ENCODE measurements at places on chromosomes 11 and 22. TPM values are rescaled to one million over a fixed set of nuclear protein-coding genes. Genes with fewer than 3 reads are reported as not detected.

- DNase-seq = no peak
These were observed 2.5 kb downstream of the MUC6 start for GRCh38 chr11:1034001-1034400.

DNA sequence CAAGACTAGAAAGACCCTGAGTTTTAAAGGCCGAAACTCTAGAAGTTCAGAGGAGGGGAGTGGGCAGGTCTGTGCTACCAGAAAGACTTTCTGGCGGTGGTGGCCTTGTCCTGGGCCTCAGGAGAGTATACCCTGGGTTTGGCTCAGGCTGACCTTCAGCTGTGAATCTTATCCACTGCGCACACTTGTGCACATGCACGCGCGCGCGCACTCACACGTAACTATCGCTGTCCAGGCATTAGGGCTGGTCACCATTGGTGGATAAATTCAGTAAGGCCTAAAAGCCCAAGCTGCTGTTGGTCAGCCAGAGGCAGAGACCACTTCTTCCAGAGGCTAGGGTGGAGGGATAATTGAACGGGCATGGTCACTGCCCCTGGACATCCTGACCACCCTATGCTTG lies 25.1 kb downstream of the ARHGEF17 start:
- no peak for DNase-seq

DNA sequence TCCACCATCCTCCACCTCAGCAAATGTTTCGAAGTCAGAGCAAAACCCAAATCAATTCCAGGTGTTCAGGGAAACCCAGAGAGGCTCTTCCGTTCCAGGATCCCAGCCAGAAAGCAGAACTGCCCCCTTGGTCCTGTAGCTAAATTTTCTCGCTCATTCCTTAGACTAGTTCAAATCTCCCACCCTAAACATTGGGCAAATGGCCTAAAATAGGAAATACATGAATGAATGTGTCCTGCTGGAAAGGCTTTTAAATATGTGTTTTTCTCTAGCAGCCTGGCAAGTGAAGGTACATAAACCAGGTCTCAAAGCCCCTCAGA lies 89.6 kb downstream of the ETS1 start:
- DNase-seq = no peak

GRCh38 chr11:115148101-115148500 lies 356.1 kb downstream of the CADM1 start:
- no peak for DNase-seq

DNA sequence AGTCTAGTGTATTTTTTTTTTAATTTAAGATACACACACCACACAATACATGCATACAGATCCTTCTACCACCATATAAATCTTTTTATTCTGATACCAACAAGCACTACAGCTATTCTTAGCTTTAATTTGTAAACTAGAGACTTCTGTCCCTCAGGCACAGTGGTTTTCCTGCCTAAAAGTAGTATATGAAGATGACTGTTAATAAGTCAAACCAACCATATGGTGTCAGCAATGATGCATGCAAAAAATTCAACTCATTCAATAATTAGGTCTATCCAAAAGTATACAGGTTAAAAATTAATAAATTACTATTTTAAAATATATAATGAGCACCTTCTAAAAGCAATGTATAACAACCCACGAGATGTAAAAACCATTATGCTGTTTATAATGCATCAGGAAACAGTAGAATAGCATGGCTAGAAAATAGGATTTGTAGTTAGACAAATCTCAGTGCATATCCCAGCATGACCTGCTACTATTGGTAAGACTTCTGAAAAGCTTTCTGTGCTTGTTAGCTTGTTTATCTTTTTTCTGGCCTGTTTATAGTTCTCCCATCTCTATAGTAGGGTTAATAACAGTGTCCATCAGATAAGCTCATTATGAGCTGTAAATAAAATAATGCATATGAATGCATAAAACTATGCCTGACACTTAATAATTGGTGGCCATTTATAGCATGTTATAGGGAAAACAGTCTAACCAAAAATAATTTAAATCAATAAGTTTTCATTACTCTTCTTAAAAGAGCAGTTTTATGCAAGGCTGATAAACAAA lies 10.2 kb downstream of the RAB38 start:
- DNase-seq = no peak

GRCh38 chr11:104531894-104532293 lies 366.4 kb downstream of the CASP12 start:
- DNase-seq = no peak

- DNase-seq = peak; percentile 20
These were observed 4.2 kb downstream of the USP2 start for GRCh38 chr11:119377112-119377901.

DNA sequence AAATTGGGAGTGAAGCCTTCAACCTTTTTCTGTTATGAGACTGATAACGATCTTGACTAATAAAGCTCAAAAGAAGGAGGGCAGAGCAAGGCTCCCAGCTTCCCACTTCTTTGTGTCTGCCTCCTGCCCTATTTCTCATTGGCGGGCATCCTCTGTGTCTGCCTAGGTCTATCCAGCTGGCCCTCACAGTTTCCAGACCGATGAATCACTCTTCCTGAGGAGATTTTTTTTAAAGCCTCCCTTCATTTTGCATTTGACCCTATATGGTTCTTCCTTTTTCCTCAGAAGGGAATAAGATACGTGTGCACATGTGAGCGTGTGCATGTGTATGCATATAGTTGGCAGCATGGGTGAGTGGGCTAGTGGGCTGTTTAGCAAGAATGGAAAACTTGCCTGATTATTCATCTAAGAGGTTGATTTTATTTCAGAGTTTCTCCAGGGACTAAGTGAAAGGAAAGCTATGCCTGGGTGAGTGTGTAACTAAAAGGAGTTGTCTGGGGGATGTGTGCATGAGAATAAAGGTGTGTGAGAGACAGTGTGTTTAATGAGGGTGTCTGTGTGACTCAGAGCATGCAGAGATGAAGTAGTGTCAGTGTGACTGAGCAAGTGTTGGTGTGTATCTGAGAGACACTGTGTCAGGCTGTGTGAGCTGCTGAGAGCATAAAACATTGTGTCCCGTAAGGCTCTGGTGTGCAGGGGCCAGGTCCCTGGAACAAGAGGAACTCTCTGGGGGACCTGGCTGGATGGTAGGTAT lies 12.2 kb downstream of the PHLDB1 start:
- DNase-seq = peak; percentile 46

DNA sequence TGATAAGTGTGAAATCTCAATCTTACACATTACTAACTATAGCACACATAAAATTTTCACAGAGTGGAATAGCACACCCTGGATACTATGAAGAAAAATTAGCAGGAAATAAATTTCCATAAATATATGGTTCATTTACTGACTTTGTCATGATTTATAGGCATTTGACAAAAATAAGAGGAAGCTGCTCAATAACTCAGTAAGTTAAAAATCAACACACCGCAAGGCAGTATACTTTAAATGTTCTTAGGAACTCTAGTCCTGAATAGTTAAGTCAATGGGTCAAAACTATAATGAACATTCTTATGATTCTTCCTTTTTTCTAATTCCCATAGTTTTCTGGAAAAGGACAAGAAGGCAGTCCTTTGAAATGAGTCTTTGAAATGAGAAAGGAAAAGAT lies 1557.8 kb upstream of the RAG2 start:
- no peak for DNase-seq

DNA sequence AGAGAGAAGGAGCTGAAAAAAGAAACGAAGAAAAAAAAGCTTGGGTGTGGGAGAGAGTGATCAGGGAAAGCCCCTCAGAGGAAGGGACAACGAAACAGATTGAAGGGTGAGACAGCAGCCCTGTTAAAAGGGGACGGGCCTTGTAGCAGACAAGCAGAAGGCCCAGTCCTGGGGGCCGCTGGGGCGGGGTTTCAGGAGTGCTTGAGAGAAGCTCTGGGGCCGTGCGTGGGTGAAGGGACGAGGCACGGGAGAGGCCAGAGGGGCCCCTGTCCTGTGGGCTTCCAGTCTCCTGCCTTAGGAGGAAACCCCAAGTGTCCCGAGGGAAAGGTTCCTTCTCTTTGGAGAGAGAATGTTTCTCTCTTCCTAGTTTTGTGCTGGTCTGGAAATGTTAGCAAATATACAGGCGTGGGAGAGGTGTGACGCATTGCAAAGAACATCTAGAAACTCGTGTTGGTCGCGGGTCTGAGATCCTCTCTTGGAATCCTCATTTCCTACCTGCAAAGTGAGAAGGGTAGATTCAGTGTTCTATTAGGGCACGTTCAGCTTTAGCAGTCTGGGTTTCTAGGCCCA lies 28.6 kb downstream of the ADAMTS15 start:
- peak; percentile 65 for DNase-seq

GRCh38 chr22:31659246-31659645 lies 2.8 kb downstream of the PISD start:
- DNase-seq = no peak

GRCh38 chr11:14656536-14657457 lies 13.2 kb downstream of the PDE3B start:
- DNase-seq = no peak

- DNase-seq = peak; percentile 49
These were observed 69.1 kb upstream of the PPARA start for GRCh38 chr22:46081036-46081830.

- peak; percentile 55 for DNase-seq
These were observed 7.2 kb downstream of the CRELD2 start for GRCh38 chr22:49925525-49926128.

DNA sequence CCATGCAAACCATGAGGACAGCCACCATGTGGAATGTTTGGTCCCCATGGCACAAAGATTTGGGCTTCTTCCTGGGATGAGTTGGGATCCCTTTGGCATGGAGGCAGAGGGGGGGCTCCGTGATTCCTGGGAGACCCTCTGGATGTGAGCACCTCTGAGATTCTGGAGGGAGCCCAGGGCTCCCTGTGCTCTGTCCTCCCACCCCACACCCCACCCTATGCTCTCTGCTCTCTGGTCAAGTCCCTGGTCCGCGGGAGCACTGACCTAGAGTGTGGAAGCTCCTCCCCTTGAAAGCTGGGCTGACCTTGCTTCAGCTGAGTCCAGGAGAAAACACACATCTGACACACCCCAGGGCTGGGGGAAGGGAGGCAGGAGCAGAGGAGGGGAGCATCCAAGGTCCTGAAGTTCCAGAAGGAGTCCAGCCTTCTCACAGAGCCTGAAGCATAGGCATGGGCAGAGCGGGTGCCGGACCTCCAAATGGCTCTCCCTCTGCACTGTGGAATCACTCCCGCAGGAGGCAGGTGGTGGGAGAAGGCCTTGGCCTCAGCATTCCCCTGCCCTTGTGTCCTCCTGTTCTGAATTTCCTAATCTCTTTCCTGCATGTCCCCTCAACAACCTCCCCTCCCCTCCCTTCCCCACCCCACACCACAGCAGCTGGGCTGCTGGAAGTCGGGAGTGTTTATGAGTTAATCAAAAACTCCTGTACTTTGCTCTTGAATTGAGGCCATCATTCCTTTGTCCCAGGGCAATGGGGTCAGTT lies 25.7 kb upstream of the OAF start:
- no peak for DNase-seq

- peak; percentile 11 for DNase-seq
These were observed 617.1 kb downstream of the BRD1 start for GRCh38 chr22:49210606-49211005.

GRCh38 chr22:17754233-17754925 lies 19.9 kb downstream of the BID start:
- peak; percentile 57 for DNase-seq

DNA sequence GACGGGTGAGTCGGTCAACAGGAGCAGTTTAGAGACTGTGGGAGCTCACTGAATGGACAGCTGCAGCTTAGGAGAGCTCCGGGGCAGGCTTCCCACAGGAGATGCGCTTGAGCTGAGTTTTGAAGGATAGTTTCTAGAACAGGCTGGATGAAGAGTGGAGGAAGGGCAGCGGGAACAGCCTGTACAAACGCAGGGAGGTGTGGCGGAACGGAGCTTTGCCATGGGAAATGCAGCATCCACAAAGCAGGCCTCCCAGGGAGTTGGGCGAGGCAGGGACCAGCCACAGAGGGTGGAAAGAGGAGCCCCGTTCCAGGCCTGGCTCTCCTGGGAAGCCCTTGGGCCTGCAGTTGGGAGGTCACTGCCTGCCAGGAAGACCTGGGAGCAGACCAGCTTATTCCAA lies 26.8 kb upstream of the TEF start:
- no peak for DNase-seq

GRCh38 chr11:47977623-47978022 lies 2.7 kb upstream of the PTPRJ start:
- DNase-seq = no peak

DNA sequence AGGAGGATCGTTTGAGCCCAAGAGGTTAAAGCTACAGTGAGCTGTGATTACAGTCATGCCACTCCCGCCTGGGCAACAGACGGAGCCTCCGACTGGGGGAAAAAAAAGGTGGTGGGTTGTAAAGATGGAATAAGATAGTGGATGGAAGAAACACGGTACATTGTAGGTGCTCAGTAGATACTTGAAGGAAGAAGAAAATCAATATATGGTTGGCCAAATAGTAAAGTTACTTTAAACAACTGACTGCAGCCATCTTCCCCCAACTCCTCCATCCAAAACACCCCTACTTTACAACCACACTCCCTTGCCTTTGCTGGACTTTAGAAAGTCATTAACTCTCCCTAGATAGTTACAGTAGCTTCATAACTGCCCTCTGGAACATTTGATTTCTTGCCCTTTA lies 2.5 kb upstream of the NUP98 start:
- DNase-seq = no peak

DNA sequence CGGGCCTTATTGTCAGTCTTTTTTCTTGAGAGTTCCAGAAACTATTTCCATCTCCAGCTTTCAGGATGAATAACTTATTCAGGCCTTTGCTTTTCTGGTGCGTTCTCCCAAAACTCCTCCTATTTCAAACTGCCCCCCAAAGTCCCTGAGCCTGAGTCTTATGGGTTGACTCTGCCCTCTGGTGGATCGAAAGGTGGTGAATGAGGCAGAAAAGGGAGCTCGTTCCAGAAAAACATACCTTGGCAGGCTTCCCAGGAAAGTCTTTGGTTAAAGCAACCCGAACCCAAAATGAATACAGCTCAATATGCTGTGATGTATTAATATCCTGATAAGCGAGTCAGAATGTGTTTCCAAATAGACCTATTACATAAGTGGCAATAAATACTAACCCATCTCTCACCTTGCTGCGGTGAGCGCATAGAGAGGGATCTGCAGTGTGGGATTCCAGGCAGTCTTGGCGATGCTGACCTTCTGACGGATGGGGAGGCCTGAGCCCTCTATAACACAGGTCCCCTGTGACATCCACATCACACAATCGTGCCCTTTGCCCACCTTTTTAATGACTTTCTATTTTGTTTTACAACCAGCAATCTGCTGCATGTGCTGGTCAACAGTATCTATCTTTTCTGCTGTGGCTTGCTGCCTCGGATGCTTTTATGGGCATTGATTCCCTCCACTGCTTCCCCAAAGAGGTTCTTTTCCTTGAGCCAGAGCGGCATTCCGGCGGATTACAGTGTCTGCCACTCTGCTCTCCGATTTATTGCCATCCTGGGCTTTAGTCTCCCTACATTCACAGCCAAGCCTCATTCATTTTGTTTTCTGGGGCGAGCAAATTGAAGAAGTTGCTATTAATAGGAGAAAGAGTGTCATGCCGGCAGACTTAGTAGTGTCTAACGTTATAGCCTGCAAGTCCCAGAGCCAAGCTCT lies 756.8 kb downstream of the NTM start:
- DNase-seq = no peak

The OR6A2 gene
- total RNA-seq = 1.0 TPM

The MMP11 gene
- 2.9 TPM for total RNA-seq

The IFITM10 gene
- 10.7 TPM for total RNA-seq

The TCN2 gene
- total RNA-seq = 86.7 TPM

The MAML2 gene
- total RNA-seq = 19.5 TPM

The OR5B21 gene
- total RNA-seq = not detected

Data from upper lobe of left lung (tissue), 6 donors.